ENCODE measurements at places on chromosomes 5 and 9. TPM values are rescaled to one million over a fixed set of nuclear protein-coding genes. Genes with fewer than 3 reads are reported as not detected.

DNA sequence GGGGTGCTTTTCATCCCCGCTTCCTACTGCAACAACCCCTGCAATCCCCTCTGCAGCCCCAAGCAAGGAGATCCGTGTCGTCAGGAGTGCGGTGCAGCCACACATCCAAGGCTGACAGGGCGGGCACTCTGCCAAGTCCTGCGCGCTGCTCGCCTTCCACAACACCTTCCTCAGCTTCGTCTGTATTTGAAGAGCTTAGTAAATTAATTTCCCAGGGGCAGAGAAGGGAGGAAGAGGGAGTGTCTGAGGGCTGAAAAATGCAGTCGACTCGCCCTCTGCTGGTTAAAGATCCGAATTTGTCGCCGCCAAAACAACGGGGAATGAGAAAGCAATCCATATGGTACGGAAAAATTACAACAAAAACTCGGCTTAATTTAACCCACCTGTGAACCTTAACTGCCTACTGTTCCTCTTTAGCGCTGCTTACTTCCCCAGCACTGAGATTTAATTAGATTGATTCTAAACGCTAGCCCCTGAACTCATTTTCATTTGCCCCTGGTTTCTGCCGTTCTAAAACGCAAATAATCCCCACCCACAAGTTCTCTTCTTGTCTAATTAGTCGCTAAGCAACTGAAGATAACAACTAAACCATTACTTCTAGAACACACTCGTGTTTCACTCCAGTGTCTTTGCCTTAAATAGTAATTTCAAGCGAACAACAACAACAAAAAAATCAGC is 10.9 kb upstream of the PCDHB1 start:
- peaks cover 19% of the 10 kb centered on the region for H3K27me3 ChIP-seq
- H3K4me3 ChIP-seq = no peak overlapping the region
- no peaks in the 10 kb centered on the region for H3K36me3 ChIP-seq
- peak; percentile 60 for DNase-seq

DNA sequence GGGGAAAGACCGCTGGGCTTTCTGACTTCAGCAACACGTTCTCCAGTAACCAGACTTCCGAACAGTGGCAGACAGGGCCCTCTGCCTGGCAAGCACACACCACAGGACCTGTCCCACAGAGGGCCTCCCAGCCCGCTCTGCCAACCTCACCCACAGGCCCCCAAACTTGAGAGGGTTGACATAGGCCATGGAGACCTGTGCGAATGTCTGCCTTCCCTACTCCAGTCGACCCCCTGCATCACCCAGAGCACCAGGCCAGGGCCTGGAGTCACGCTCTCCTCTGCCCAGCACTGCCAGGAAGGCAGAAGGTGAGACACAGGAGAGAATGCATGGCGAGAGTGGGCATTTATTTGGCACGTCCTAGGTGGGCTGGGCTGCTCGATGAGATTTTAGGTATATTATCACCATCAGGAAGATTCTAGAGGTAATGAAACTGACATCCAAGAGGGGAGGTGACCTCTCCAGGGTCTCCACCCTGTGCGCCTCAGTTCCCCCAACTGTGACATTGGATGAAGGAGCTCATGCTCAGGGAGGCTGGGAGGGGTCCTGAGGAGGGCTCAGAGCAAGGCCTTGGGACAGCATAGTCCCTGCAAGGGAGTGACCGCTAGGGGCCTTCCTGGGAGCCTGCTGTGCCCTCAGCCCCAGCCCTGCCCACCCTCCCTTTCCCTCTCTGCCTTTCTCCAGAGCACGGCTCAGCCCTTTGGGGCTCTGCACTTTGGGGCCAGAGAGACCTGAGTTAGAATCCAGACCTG is 54.9 kb downstream of the DUSP1 start:
- H3K4me1 ChIP-seq = peaks cover 2% of the 10 kb centered on the region
- H3K4me3 ChIP-seq = no peak overlapping the region
- no peak overlapping the region for H3K27ac ChIP-seq
- no peaks in the 10 kb centered on the region for H3K36me3 ChIP-seq
- H3K27me3 ChIP-seq = peaks cover 13% of the 10 kb centered on the region

GRCh38 chr9:70696694-70697335 is 282.4 kb upstream of the KLF9 start:
- no peaks in the 10 kb centered on the region for H3K36me3 ChIP-seq
- no peak for DNase-seq
- H3K4me1 ChIP-seq = no peaks in the 10 kb centered on the region
- H3K27ac ChIP-seq = no peak overlapping the region
- no peak overlapping the region for H3K4me3 ChIP-seq

GRCh38 chr5:145681686-145682085 is 153.5 kb downstream of the PRELID2 start:
- no peaks in the 10 kb centered on the region for H3K36me3 ChIP-seq
- no peak overlapping the region for H3K4me3 ChIP-seq
- no peak overlapping the region for H3K27ac ChIP-seq
- H3K27me3 ChIP-seq = no peaks in the 10 kb centered on the region
- DNase-seq = no peak

DNA sequence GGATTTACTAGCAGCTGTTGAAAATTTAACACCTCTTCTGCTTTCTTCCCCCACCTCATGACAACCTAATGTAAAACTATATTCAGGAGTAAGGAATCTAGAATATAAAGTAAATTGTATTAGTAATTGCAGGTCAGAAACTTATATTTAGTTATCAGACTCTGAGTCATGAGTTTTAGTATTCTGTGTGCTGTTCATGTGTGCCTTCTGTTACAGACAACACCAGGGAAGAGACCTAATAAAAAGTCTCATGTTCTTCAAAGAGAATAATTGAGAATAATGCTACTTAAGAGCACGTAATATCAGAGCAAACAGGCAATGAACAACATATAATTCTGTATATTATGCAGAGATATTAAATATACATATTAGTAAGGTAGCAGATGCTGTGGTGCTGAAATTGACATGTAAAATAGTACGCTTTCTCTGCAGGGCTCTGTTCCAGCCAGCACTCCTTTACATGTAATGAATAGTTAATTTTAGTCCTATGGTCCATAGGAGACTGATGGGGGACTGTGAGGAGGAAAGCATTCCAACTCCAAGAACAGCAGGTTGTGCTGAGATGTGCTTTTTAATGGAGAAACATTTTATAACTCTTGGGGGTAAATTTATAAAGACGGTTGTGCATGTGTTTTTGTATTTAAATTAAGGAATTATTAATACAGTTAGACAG is 106.4 kb downstream of the ZSWIM6 start:
- no peak for DNase-seq
- peaks cover 34% of the 10 kb centered on the region for H3K36me3 ChIP-seq
- H3K4me3 ChIP-seq = no peak overlapping the region
- peaks cover 4% of the 10 kb centered on the region for H3K4me1 ChIP-seq
- no peaks in the 10 kb centered on the region for H3K27me3 ChIP-seq

GRCh38 chr5:155285706-155286105 is 272.2 kb downstream of the KIF4B start:
- H3K36me3 ChIP-seq = no peaks in the 10 kb centered on the region
- H3K27me3 ChIP-seq = peaks cover 60% of the 10 kb centered on the region
- no peak overlapping the region for H3K4me3 ChIP-seq
- peaks cover 5% of the 10 kb centered on the region for H3K4me1 ChIP-seq
- no peak overlapping the region for H3K27ac ChIP-seq

DNA sequence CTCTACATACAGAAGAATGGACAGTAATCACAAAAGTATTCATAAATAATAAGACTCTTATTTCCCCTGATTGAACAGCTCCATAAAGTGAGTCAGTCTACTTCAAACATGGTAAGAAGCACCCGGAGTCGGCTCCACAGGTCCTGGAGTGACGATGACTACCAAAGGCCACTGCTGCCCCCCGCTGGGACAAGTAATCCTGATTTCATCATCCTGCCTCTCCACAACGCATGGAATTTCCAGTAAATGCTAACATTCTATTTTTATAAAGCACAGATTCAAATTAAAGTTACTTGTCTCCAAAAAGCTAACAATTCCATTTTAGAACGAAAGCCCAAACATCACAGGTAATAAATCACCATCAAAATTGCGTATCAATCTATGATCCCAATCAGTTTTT is 16.2 kb downstream of the ATPSCKMT start:
- H3K4me3 ChIP-seq = no peak overlapping the region
- H3K4me1 ChIP-seq = peaks cover 5% of the 10 kb centered on the region
- no peaks in the 10 kb centered on the region for H3K27me3 ChIP-seq
- peaks cover 8% of the 10 kb centered on the region for H3K36me3 ChIP-seq

DNA sequence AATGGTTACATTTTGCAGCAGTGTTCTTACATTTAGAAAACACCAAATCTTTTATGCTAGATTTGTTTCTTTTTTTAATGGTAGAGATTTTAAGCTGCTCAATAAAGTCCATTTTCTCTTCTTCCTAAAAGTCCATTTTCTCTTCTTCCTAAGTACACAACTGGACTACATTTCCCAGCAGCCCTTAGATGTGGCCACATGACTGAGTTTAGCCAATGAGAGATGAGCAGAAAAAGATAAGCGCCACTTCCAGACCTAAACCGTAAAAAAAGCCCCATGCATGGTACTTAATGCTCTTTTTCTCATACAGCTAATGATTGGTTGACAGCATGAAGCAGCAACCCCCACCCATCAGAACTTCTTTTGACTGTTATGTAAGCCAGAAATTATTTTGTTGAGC is 206.7 kb downstream of the FAM114A2 start:
- H3K27me3 ChIP-seq = peaks cover 19% of the 10 kb centered on the region
- no peaks in the 10 kb centered on the region for H3K4me1 ChIP-seq
- H3K36me3 ChIP-seq = no peaks in the 10 kb centered on the region

GRCh38 chr5:150243590-150243989 is 46.0 kb downstream of the CAMK2A start:
- no peaks in the 10 kb centered on the region for H3K36me3 ChIP-seq
- H3K4me3 ChIP-seq = no peak overlapping the region
- peaks cover 13% of the 10 kb centered on the region for H3K4me1 ChIP-seq
- no peak for DNase-seq

- no peaks in the 10 kb centered on the region for H3K27me3 ChIP-seq
- peaks cover 20% of the 10 kb centered on the region for H3K4me1 ChIP-seq
- no peaks in the 10 kb centered on the region for H3K36me3 ChIP-seq
These were observed 83.2 kb upstream of the MYO10 start for GRCh38 chr5:17019324-17019723.

DNA sequence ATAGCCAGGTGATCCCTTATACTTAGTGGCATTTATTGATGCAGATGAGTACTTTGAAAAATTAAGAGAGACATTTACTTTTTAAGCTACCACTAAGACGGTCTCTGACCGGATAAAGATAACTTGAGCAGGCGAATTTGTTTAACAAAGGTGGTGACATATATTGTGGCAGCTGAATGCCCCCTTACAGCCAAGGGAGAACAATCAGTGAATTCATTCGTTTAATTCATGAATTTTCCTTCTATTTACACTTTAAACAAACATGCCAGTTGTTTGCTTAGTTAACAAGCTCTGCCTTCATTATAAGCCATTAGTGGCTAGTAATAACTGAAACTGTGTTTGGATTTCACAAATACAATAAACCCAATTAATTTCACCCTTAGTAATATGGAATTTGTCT is 187.1 kb downstream of the AOPEP start:
- H3K4me1 ChIP-seq = peaks cover 79% of the 10 kb centered on the region
- H3K4me3 ChIP-seq = no peak overlapping the region
- DNase-seq = no peak
- no peaks in the 10 kb centered on the region for H3K36me3 ChIP-seq

DNA sequence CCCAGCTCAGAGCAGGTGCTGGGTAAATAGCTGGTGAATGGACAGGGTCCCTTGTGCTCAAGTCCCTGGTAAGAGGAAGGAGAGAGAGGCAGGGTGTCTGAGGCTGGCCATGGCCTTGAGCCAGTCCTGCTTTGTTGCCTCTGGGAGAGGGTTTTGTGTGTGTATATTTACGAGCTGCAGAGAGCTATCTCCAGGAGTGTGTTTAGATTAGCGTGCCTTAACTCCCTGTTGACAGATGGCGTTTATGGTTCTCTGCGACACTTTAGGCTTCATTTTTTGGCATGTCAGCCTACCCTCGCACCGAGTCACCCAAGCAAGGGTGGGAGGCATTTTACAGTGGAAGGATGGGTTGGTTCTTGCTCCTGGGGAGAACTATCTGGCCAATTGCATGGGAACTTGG is 22.2 kb downstream of the HMCN2 start:
- peaks cover 23% of the 10 kb centered on the region for H3K27me3 ChIP-seq
- no peak overlapping the region for H3K27ac ChIP-seq
- H3K36me3 ChIP-seq = no peaks in the 10 kb centered on the region
- H3K4me1 ChIP-seq = peaks cover 54% of the 10 kb centered on the region
- no peak overlapping the region for H3K4me3 ChIP-seq
- no peak for DNase-seq

DNA sequence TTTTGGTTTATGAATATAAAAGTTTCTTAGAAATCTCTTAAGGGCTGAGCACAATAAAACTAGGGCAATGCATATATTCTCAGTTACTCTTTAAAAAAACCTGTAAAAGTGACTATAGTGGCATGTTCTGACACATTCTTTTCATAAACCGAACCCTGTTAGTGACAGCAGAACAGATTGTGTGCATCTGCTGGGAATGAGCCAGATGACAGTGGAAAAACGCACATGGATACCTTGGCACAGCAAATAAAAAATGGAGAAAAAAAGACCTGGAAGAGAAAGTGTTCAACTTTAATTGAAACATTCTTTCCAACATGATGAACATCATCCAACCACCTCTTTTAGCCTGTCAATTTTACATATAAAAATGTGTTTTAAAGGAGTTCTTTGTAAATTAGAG is 12.7 kb downstream of the MEF2C start:
- no peaks in the 10 kb centered on the region for H3K36me3 ChIP-seq
- H3K27me3 ChIP-seq = peaks cover 1% of the 10 kb centered on the region
- no peaks in the 10 kb centered on the region for H3K4me1 ChIP-seq
- no peak overlapping the region for H3K4me3 ChIP-seq

GRCh38 chr9:81317939-81318338 is 371.4 kb downstream of the TLE1 start:
- H3K27me3 ChIP-seq = no peaks in the 10 kb centered on the region
- H3K4me3 ChIP-seq = no peak overlapping the region
- no peak overlapping the region for H3K27ac ChIP-seq
- H3K36me3 ChIP-seq = peaks cover 2% of the 10 kb centered on the region
- H3K4me1 ChIP-seq = peaks cover 3% of the 10 kb centered on the region

Gene QRFP
- total RNA-seq = not detected

Gene DELE1
- 91.5 TPM for total RNA-seq

Gene ZNF454
- total RNA-seq = 1.2 TPM

Gene AMBP
- 0.22 TPM for total RNA-seq

Gene CDH10
- 25.4 TPM for total RNA-seq

Gene ZNF608
- total RNA-seq = 34.3 TPM

Gene IFNA2
- total RNA-seq = 0.34 TPM

Data from mesothelial cell of epicardium (in vitro differentiated cells).